ENCODE measurements at places on chromosomes 7 and 10. TPM values are rescaled to one million over a fixed set of nuclear protein-coding genes. Genes with fewer than 3 reads are reported as not detected.

SLC39A12 gene
- not detected for polyA plus RNA-seq

CPVL gene
- 10.0 TPM for polyA plus RNA-seq

TFEC gene
- 1.3 TPM for polyA plus RNA-seq

WNT8B gene
- not detected for polyA plus RNA-seq

PDE6C gene
- 1.9 TPM for polyA plus RNA-seq

MKX gene
- 0.90 TPM for polyA plus RNA-seq

WASHC2C gene
- polyA plus RNA-seq: 52.2 TPM

TMEM176B gene
- 10.1 TPM for polyA plus RNA-seq

CPA4 gene
- polyA plus RNA-seq: 0.58 TPM

SPDYE16 gene
- 5.8 TPM for polyA plus RNA-seq

PLAC9 gene
- polyA plus RNA-seq: 51.0 TPM

DLG5 gene
- polyA plus RNA-seq: 48.9 TPM

TAS2R3 gene
- polyA plus RNA-seq: 0.35 TPM

UPK3B gene
- 24.9 TPM for polyA plus RNA-seq

TMEM213 gene
- 0.40 TPM for polyA plus RNA-seq

TNKS2 gene
- polyA plus RNA-seq: 61.6 TPM

IFIT3 gene
- polyA plus RNA-seq: 13.4 TPM

HOXA11 gene
- polyA plus RNA-seq: not detected

ATAD1 gene
- polyA plus RNA-seq: 47.6 TPM

CTAGE6 gene
- polyA plus RNA-seq: not detected

MKLN1 gene
- polyA plus RNA-seq: 45.1 TPM

AOC1 gene
- polyA plus RNA-seq: 1.1 TPM

VIPR2 gene
- 0.55 TPM for polyA plus RNA-seq

HACD1 gene
- 24.6 TPM for polyA plus RNA-seq

CARD11 gene
- 4.8 TPM for polyA plus RNA-seq

MYL7 gene
- 0.82 TPM for polyA plus RNA-seq

COL17A1 gene
- polyA plus RNA-seq: 0.61 TPM
